MV-4-11 (cell line): ENCODE measurements at places on chromosomes 11 and 22.

- DNase-seq: no peak
These were observed 114.8 kb downstream of the TRIM29 start for GRCh38 chr11:120023120-120023519.

GRCh38 chr11:832529-833113 is at the start of gene CD151:
CD151 (plus strand) TSS chr11:832952; CDS start chr11:836070, 3,118 bp downstream.
- DNase-seq: peak; percentile 25

DNA sequence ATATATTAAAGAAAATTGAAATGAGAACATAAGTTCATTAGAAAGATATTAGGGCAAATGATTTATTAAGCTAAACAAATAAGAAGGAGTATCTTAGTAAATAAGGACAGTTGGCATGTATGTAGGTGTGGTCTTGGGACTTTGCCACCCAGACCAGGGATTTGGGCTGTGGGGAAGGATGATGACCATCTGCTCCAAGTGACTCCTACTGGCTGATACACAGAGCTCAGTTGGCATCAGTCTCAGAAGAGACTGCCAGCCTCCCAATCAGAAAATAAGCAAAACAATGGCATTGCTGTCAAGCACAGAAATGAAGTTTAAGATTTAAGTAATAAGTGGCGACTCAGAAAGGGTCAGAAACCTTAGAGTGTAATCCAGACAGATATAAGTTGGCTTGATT is 49.5 kb downstream of the PAX6 start:
- DNase-seq: no peak

DNA sequence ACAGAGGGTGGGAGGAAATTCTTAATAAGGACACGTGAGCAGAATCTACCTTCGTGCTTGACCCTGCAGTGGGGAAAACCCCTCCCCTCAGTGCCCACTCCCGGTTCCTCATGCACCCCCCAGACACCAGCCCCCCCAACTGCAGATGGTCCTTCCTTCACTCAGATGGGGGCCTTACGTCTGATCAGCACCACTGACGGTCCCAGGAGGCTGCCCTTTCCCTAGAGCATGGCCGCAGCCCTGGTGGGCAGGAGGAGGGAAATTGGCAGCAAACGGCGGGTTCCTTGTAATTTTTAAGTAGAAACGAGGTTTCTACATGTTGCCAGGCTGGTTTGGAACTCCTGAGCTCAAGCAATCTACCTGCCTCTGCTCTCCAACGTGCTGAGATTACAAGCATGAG is 477.7 kb downstream of the TBC1D22A start:
- DNase-seq: no peak

DNA sequence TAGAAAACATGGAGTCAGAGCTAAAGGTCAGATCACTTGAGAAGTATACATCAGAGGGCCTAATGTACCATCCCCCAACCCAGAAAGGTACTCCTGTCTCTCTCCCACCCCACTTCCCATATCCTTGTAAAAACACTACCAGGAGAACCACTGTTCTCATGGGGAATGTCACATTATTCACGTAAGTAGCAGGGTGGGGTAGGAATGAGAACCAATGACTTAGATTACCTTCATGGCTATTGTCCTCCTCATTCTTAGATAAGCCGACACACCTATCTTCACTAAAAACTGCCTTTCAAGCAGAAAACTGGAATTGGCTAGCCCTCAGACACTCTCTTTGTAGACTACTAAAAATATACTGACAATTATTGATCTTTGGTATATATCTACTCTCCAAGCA is 63.6 kb downstream of the CEP57 start:
- no peak for DNase-seq

GRCh38 chr11:121482231-121483129 is 29.7 kb upstream of the SORL1-AS1 start:
- DNase-seq: peak; percentile 79

DNA sequence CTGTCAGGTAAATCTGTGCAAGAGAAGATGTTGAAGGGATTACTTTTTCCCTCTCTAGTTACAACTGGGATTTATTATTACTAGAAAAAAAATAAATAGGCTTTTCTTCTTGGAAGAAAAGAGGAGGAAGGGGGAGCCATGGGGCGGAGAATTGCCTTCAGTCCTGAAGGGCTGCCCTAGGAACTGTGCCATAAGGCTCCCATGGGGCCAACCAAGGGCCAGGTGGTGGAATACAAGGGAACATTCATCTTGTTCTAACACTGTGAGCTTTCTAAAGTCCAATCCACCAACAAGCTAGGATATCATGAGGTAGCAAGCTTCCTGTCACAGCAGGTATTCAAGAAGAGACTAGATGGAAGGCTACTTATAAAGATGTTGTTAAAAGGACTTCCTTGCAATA is 24.8 kb upstream of the NRIP3 start:
- DNase-seq: no peak

DNA sequence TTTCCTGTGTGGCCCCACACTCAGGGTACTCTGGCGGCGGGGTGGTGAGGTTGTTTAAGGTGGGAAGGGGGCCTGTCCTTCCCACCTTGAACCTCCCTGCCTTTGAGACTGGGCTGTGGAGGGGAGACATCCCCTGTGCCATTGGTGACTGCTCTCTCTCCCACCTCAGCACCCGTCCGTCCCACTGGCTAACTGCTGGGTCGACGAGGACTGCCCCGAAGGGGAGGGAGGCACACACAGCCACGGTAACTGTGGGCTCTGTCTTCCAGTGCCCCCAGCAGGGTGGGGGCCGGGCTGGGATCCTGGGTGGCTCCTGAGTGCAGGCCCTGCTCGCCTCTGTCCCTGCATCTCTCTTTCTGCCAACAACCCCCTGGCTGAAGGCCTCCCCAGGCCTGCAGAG is 7.5 kb downstream of the P2RX6 start:
- DNase-seq: no peak

- DNase-seq: no peak
These were observed 360.3 kb downstream of the TENM4 start for GRCh38 chr11:79080551-79080950.

- no peak for DNase-seq
These were observed 61.8 kb downstream of the CD82 start for GRCh38 chr11:44627165-44627789.

DNA sequence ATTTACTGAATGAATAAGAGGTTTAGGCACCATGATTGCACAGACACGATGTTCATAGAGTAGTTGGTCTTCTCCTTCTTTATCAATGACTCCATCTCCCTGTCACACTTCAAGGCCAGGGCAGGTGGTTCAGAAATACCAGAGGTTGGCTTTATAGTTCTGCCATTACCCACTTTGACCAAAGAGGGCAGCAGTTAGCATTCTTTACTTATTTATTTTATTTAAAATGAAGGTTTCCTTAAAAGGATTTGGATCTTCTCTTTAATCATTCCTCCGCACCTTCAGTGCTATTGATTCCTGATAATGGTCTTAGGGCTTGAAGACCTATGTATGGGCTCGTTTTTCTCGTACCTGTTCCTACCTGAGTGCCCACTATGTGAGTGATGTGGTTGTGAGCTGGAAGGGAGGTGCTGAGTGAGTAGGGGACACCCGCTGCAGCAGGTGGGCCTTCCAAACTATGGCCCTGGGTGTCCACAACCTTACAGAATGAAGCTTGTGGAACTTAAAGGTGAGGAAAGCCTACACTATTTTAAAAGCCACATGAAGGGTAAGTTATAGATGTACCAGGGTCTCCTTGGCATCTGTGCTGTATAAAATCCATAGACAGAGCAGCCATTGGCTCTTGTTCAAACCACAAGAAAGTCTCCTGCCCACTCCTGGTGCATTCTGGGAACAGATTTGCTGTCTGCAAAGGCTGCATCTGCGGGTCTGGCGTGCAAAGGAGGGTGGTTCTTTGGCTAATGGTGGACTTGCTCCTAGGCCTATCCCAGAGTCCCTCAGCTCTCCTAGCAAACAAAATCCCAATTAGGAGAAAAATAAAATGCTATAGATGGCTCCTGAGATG is 35.0 kb downstream of the TIMP3 start:
- DNase-seq: peak; percentile 9

GRCh38 chr11:64092111-64092760 is 56.5 kb downstream of the FLRT1 start:
- peak; percentile 70 for DNase-seq

GRCh38 chr22:36369922-36370791 is 17.6 kb downstream of the MYH9 start:
- peak; percentile 82 for DNase-seq

GRCh38 chr11:124900464-124900863 is 2.8 kb upstream of the ROBO4 start:
- DNase-seq: no peak

- no peak for DNase-seq
These were observed 414 bp downstream of the OR52D1 start for GRCh38 chr11:5488798-5489399.

DNA sequence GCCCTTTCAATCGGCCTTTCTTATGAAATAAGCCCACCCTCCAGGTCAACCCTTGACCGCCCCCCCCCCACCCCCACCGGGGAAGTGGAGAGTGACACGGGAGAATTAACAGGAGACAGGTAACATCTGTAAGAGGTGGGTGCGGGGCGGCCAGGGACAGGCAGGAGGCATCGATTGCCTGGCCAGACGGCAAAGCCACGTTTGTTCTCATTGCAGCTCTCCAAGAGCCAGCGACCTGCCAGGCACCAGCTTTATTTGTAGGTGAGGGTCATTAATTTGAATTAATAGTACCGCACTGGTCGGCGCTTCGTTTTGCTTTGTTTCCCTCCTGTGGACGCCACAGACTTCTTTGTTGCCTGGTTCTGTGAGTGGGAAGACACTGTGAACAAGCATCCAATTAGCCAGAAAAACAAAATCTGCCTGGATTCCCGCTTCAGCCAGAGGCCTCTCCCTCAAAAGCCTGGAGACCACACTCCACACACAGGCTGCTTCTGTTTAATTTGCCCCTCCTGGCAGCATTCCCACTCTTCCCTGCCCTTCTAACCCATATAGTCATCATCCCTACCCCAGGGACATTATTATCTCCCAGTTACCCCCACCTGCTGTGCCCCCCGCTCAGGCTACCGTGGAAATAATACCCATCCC is 104.5 kb upstream of the OPCML start:
- DNase-seq: no peak

- no peak for DNase-seq
These were observed 94.0 kb downstream of the AMBRA1 start for GRCh38 chr11:46499821-46500220.

DNA sequence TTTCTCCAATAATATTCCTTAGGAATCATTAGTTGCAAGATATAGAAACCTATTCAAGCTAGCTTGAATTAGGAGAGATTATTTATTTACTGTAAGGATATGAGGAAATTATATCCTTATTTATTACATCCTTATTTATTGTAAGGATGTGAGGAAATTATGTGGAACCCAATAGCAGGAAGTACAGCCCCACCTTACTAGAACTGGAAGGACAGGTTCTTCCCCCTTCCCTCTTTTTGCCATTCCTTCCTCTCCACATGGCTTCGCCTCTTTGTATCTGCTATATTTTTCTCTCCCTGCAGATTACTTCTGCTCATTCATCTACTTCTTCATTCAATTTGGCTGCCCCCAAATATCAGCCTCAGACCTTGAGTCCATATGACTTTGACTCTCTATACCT is 49.5 kb upstream of the B3GNT6 start:
- no peak for DNase-seq
